Stimulated activated CD8-positive, alpha-beta memory T cell treated with anti-CD3 and anti-CD28 coated beads, Interleukin-2, amount 100 ng/mL, for 1 hour (primary cell): ENCODE measurements at places on chromosomes 5 and 9.
A peak's percentile ranks its signal among the peaks of the same experiment; 100 is the strongest.

DNA sequence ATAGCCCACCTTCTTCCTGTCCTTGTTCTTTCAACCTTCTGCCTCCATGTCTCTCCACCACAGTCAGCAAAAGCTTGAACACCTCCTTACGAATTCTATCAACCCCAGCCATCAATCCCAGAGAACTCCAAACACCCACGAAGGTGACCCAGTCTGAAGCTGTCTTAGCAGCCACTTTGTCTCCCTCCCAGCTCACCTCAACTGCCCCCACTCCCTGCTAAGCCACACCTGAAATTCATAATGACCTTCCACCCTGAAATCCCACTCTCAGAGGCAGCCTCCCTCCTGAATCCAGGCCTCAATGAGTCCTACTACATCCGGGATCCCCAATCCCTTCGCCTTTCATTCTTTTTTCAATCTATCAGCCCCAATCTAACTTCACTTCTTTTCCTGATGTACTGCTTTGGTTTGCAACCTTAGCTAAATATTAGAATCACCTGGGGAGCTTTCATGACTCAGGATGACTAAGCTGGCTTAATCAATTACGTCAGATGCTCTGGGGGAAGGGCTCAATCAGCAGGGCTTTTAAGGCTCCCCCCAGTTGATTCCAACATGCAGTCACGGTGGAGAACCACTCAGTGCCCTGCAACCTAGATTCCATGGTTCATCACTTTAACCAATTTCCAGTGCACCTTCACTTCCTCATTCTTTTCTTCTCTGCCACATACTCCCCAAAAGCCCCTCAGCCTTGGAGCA is 32.2 kb downstream of the BHMT start:
- no peak for DNase-seq

- no peak for DNase-seq
Observed at GRCh38 chr9:71764891-71765290, 3.4 kb downstream of the CEMIP2 start.

DNA sequence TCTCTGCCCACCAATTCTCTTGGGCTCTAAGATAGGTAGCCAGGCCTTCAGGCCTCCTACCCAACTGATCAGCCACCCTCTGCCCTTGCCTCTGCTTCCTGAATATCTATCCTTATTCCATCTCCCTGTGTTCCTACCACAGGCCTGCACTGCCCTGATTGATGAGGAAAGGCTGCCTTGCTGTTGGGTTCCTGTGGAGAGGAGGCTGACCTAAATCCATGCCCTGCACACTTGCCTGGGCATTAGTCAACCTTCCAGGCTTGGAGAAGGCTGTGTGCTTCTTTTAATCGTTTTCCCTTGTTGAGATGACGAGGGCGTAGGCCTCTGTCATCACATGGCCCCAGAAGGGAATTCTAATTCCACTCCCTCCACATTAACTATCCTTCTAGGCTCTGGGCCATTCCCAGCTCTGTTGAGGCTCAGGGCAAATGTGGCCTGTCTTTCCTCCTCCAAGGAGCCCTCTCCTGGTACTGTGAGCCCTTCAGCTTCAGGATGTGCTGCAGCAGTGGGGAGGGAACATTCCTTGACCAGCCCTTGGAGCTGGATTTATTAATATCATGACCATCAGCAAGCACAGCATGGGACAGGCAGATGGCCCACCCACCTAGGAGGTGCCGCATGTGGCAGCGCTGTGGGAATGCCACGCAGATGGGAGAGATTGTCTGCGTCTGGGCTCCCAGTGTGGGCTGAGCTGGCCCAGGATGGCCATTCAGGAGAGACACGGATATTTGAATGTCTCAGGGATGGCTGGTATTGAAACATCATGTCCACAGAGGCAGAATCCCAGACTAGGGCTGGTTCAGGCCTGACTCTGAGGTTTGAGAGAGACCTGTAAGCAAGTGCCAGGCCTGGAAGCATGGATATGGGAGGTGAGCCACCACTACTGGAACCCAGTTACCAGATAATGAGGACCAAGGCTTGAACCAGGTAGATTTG is 40.9 kb downstream of the ANGPTL2 start:
- no peak for DNase-seq

GRCh38 chr9:132901858-132902831 is 23.4 kb downstream of the SPACA9 start:
- peak; percentile 40 for DNase-seq

DNA sequence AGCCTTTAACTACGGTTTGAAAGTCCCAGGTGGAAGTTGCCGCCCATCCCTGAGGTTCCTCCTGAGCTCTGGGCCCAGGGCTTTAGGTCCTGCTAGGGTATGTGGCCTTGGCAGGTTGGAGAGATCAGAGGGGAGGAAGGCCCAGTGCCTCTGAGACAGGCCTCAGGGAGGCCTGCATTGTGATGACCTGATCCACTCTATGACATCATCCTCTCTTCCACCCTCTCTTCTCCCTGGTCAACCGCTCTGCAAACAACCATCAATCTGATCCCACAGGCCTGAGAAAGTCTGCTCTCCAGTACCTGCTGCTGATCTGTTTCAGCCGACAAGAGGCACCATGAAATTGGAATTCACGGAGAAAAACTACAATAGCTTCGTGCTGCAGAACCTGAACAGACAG is at the start of gene CCIN:
TSS of gene CCIN (plus strand) at position 223 of the 400 bp plus-strand sequence. CDS start at position 338, 115 bp downstream.
- no peak for DNase-seq

GRCh38 chr5:16178745-16179372 is 732 bp downstream of the MARCHF11 start:
- no peak for DNase-seq

DNA sequence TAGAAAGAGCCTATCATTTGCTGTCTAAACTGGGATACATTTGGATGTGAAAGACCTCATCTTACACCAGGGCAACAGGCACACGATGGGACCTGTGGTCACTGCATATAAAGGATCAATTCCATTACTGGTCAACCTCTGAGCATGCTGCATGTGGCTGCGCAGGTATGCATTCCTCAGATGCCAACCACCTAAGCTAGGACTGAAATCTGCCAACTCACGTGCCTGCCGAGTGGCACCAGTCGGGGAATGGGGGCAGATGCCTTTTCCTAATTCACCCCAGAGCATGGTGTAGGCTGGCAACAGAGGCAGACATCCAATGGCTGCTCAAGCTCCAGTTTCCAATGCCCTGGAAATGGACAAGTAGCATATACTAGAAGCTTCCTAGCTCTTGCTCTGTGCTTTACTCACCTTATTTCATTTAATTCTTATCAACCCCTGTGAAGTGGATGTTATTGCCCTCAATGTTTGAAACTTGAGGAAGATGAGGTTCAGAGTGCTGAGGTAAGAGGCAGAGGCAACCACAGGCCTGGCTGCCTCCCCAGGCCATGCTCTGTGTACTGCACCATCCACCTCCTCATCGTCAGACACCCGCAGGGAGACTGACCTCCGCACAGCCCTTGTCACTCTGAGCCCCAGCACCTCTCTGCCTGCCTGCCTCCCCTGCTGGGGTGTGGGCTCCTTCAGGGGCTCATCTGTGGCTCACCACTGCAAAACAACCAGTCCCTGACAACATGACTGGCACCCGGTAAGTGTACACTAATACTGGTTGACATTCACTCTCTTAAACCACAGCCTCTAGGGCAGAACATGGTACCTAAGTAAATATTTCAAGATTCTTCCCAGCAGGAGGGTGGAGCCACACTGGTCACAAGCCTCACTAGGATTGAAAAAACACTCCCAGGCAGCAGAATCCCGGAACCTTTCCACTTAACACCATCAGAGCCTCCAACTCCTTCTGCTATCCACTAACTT is 228.5 kb downstream of the CRB2 start:
- no peak for DNase-seq

DNA sequence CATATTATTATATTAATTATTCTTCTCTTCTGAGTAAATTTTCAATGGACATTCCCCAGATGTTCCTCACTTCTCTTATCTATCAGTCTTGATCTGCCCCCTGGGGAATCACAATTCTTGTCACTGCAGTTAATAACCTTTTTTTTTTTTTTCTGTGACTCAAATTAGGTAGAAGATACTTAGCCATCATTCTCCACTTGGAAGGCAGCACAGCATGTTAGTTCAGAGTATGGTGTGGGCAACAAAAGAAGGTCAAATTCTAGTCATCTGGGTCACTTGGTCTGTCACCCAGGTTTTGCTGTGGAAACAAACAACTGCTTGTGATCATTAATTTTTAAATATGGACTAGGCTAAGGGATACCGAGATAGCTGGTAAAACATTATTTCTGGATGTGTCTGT is 8.1 kb upstream of the MOB3B start:
- DNase-seq = no peak

DNA sequence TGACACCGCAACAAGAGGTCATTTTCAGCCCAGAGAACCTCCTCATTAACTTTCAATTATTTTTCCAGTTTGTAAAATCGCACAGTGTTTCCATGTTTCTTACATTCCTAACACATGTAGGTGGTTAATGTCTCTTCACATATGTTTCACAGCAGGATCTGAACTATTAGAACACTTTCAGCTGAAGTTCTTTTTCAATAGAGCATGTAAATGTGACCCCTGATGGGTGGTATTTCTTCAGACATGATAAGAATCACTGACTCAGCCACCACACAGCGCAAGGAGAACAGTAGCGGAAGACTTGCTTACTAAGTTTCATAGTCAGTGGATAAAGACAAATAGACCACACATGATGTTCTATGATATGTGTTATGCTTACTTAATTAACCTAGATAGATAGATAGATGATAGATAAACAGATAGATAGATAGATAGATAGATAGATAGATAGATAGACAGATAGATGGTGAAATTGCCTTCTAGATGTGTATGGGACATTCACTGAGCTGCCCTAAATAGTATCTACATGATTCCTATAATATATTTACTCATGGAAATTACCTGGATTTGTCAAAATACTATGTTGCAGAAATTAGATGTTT is 1992.1 kb upstream of the NUDT12 start:
- no peak for DNase-seq

DNA sequence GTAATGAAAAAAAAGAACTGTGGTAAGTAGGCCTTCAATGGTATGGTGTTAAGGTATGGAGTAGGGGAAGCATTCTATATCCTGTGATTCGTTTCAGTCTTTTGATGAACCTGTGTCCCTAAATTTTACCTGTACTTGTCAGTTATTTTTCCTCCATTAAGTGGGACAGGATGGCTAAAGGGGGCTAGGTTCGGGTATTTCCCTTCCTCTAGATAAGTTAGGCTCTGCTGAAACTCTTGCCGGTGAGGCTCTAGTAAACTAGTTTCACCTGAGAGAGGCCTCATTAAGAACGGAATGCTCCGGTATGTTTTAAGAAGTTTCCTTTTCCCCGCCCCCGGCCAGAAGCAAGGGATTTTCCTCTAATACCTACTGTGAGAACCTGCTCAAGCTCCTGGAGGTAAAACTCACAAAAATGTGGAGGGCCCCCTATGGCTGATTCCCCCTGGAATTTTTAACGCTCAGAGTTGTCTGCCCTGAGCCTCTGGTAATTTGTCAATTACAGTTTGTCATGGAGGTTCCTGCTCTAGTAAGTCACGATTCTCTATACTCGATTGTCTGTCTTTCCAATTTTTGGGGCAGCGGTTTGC is 87.7 kb downstream of the MACIR start:
- no peak for DNase-seq

GRCh38 chr5:138444774-138445546 is 6.1 kb downstream of the REEP2 start:
- no peak for DNase-seq

DNA sequence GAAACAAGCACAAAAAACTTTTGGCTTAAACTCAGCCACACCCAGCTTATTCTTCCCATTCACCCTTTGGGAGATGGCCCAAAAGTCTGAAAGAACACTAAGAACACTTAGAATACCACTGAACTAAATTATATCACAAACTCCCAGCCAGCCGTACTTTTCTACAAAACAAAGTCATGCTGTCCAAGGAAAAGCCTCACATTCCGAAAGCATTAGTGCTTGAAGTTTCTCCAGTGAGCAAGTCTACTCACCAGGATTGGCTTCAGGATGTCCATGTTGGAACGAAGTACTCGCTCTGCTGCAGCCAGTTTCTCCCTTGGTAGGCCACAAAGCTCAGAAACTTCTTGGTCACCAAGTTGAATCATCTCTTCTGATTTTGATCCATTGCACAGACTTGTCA is 69.7 kb downstream of the ABCA1 start:
- DNase-seq = no peak

DNA sequence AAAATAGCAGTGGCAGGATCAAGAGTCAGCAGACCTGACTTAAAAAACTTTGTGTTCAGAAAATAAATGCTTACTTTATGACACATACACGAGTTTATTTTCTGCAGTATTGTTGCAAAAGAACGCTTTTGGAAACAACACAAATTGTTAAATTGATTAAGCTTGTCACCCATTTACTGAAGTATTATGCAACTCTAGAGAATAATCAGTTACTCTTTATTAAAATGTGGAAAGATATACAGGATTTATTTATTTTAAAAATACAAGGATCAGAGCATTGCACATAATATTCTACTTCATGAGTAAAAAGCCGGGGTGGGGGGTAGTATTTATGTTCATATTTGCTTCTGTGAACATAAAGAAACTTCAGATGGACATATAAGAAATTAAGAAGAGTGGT is 20.0 kb downstream of the FYB1 start:
- no peak for DNase-seq

GRCh38 chr5:76811214-76811613 is 7.6 kb upstream of the F2RL1 start:
- DNase-seq = no peak

DNA sequence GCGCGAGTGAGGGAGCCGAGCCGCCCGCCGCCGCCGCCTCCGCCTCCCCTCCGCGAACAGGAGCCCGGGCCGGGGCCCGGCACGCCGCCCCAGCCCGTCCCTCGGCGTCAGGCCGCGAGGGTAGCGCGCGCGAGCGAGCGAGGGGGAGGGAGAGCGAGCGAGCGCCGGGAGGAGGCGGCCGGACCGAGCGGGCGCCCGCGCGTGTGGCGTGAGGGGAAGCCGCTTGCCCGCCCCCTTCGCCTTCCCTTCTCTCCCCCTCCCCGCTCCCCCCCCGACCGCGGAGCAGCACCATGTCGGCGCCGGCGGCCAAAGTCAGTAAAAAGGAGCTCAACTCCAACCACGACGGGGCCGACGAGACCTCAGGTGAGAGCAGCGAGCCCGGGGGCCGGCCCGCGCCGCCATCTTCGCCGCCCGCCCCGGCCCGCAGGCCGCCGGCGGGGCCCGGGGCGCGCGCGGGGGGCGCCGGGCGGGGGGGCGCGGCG is 312 bp downstream of the SET start:
- peak; percentile 47 for DNase-seq

DNA sequence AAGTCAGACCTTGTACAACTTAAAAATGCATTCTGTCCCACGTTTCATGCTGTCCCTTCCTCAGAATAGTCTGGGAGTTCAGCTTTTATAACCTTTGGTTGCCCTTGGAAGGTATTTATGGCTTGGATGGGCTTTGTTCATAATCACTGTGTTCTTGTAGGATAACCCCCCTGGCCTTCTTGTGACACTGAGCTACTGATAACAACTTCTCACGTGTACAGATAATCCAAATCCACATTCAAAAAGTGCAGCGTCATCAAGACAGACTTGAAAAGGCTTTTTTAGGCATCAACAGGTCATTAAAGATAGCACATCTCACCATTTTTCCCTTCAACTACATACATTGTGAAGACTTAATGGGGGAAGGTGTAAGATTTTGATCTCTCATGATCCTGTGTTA is 42.0 kb downstream of the SLC1A3 start:
- DNase-seq = no peak
